ENCODE measurements at places on chromosomes 7 and 10.

DNA sequence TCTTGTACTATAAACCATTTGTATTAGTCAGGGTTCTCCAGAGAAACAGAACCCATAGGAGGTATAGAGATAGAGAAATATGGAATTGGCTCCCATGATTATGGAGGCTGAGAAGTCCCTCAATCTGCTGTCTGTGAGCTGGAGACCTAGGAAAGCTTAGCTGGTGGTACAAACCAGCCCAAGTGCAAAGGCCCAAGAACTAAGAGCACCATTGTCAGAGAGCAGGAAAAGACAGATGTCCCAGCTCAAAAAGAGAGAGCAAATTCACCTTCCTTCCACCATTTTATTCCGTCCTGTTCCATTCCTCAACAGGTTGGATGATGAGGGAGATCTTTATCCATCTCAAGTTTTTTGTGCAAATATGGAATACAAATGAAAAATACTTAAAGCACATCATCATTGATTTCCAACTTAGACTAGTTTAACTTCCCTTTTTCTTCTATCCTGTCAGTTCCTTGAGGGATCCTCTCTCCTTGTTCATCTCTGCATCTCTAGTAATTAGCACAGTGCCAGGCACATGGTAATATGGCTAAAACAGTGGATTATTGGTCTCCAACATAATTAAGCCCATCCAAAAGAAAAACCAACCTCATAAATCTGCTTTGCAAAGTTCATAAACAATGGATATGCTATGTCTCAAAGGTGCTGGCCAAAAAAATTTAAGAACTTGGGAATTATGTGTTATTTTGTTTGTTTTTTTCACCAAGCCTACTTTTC lies 83.1 kb upstream of the PIK3CG start:
- no peak for DNase-seq

DNA sequence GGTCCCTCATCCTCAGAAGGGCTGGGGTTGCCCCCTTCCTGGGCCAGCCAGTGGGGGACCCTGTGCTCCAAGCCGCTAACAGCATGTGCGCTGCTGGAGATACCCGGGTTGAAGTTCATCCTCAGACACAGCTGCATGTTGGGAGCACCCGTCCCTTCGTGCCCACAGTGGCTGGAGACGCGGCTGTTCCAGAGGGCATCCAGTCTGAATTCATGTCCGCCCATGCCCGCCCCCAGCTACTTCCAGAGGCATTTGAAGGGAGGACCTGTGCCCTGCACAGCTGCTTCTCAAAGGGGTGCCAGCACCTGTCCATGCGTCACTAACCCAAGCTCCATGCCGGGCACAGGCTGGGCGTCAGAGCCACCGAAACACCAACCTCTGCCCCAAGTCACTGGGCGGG lies 68.1 kb upstream of the ADGRA1 start:
- no peak for DNase-seq

DNA sequence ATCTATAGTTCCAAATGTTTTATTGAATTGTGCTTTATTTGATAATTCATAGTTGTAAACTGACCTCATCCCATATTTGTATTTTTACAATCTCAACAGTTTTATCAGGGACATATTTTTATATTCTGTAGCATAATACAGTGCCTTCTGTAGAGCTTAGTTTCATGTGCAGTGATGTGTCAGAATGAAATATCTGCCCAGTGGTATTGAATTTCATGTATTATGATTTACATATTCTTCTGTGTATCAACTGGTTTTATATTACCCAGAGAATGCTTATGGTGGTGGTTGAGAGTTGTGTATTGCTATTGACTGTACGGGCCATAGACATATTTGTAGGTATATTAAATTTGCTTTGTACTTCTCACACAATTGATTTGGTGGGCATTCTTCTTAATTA lies 89.9 kb downstream of the KAT6B start:
- DNase-seq = no peak

GRCh38 chr10:504121-504611 lies 185.3 kb downstream of the DIP2C start:
- no peak for DNase-seq

GRCh38 chr10:46550795-46551700 lies 5.4 kb downstream of the GPRIN2 start:
- DNase-seq = no peak

- no peak for DNase-seq
Observed at GRCh38 chr10:129545261-129545660, 78.2 kb downstream of the MGMT start.

DNA sequence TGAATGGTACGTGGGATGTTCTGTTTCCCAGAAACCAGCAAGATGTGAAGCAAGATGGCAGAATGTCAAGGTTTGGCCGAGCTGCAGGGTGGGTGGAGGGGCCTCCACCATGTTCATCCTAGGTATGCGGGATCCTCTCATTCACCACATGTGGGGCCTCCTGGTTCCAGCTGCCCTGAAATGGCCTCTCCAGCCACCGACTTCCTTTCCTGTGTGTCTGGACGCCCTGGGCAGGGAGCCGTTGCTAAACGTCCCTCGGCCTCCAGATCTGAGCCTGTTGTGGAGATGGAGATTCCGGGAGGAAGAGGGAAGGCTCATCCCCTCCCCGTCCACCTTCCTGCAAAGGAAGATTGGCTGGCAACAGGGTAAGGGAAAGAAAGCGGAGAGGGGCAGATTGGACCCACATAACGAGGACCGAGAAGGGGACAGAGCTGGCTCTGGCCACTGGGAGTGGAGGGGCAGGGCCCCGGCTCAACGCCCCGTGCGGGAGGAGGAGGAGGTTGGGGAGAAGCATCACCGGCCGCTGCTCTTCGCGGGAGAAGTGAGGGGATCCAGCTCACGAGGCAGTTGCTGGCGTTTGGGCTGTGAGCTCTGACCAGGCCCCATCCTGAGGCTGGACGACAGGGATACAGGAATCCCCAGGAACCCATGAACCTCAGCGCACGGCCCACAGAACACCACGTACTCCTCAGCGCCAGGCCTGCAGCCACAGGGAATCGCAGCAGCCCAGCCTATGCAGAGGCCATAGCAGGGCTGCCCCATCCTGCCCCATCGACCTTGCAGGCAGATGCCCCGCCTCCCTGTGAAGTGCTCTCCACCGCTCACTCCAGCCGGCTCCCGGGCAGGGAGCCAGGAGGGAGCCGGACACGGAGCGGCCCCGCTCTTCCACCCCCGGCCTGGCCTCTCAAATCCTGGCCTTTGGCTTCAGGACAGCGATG lies 98.3 kb downstream of the FOXL3 start:
- DNase-seq = no peak

- DNase-seq = no peak
Observed at GRCh38 chr10:115968236-115968635, 304.8 kb downstream of the GFRA1 start.

GRCh38 chr7:2181077-2181854 lies 51.5 kb downstream of the MAD1L1 start:
- DNase-seq = no peak

- DNase-seq = no peak
Observed at GRCh38 chr7:90312745-90313144, 8.4 kb downstream of the FAM237B start.

DNA sequence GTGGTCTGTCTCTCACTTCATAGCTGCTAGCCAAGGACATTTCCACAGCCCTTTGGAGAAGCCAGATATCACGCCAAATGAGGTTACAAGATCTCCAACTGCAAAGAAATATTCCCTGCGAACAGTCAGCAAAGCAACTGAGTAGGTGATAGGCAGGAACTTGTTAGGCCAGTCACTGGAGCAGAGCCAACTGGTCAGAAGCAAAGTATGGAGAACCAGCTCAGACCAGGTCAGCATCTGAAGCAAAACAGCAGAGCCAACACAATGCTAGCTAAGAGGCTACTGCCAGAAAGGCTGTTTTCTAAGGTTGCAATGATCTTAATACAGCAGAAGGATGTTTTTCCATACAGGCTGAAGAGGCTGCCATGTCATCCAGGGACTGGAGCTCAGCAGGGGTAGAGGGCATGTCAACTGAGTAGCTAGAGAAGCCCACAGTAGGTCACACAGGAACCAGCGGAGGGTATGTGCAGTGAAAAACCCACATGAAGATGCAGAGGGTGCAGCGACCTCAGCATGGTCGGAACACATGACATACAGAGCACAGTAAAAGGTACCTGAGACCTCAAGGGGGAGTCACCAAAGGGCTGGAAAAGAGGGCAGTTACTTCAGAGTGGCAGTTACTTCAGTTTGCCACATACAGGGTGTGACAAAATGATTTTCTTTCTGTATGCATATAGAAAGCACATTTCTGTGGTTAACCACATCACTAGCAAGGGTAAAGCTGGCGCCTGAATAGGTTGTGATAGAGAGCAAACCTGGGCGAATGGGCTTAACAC lies 8.9 kb downstream of the SEC31B start:
- DNase-seq = peak; percentile 68

DNA sequence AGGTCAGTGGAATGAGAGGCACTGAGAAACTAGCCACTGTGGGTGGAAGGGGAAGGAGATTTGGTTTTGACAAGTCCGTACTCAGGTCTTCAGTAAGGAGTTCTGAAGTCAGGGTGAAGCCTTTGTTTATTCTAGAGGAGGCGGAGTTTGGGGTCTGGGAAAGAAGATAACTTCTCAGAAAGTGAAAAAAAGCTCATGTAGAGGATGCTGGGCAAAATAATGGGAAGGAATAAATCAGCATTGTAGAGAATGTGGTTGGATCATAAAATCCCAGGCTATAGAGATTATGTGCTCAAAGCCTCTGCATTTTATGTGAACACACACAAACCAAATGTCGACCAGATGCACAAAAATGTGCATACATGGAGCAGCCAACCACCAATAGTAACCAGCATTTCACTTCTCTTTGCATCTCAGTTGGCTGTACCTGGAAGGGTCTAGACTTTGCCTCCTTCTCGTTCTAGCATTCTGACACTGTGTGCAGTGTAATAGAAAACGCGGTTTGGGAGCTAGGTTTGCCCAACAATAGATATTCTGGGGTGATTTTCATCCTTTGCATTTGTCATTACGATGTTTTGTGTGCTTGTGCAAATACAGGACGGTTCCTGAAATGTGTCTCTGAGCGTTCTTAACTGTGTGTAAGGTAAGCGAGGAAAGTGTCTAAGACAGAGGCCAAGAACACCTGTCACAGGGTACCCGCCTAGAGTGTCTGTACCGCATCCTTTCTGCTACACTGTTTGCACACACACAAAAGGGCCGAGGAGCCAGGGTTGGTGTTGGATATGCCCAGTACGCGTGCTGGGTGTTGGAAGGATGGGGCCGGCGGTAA lies 603 bp upstream of the HECW1 start:
- DNase-seq = no peak

DNA sequence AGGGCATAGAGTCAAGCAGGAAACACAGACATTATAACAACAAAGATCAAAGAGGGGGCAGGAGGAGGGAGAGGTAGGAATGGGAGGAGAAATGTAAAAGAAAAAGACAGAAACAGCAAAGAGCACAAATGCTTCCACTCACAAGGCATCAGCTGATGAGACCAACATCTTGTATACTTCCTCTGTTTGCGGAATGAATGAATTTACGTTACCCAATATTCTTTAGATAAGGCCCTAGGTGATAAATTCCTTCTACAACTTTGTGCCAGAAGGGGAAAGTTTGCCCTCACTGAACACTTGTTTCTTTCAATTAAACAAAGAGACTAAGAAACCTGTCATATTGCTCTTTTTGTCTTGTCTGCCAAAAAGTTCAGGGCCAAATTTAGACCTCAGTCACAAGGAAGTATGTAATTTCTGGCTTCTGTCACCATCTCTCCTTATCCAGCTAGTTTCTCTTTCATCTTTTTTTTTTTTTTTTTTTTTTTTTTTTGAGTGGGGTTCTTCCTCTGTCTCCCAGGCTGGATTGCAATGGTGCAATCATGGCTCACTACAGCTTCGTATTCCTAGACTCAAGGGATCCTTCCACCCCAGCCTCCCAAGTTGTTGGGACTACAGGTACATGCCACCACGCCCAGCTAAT lies 116.4 kb upstream of the NANOS1 start:
- DNase-seq = no peak

DNA sequence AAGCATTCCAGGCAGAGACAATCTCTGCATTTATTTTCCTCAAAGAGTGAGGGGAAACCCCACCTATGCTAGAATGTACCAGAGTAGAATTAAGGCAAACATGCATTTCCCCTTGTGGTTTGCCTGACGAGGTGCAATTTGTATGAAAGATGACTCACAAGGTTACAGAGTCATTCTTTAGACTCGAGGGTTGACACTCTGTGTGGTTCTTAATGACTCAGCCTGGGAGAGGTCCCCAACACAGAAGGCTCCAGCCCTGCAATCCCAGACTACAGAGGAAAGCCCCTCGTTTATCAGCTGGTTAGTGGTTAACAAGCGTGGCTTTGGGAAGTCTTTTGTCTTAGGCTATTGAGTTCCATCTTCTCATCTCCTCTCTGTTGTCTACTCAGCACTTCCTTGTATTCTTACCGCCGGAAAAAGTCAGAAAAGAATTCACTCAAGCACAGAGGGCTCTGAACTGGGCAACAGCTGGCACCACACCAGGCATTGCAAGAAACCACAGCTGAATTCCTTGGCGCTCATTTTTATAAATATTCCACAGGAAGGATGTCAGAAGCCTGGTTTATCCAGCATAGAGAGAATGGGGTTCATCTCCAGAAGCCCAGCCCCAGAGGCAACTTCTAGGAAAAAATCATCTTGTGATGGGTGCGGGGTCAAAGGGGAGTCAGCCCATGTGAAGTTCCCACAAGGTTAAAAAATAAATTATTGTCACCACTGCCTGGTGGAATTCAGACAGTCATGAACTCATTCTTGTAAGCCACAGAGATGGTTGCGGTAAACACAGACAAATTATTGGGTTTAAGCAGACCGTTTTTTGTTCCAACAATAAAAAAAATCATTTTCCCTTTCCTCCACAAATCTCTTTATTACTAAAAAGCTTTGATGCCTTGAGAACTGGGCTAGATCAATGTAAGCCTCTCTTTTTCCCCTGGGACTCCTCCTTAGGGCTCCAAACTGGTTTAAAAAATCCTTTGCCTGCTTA lies 24.5 kb upstream of the SVIL start:
- DNase-seq = peak; percentile 72

GRCh38 chr7:129677796-129678195 lies 66.3 kb downstream of the NRF1 start:
- no peak for DNase-seq

- peak; percentile 59 for DNase-seq
Observed at GRCh38 chr10:22666287-22667092, 47.9 kb downstream of the PIP4K2A start.

- no peak for DNase-seq
Observed at GRCh38 chr7:14858410-14858809, 44.1 kb downstream of the DGKB start.

DNA sequence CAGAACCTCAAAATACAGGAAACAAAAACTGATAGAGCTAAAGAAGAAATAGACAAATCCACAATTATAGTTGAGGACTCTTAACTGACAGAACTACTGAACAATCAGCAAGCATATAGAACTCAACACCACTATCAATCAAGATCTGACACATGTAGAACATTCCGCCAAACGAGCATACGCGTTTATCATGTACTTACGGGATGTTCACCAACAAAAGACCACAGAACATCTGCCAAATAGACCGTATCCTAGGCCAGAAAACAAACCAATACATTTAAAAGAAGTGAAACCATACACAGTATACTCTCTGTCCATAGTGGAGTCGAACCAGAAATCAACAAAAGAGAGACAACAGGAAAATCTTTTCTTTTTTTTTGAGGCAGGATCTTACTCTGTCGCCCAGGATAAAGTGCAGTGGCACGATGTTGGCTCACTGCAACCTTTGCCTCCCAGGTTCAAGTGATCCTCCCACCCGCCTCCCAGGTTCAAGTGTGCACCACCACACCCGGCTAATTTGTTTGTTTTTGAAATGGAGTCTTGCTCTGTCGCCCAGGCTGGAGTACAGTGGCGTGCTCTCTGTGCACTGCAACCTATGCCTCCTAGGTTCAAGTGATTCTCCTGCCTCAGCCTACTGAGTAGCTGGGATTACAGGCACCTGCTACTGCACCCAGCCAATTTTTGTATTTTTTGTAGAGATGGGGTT lies 5.1 kb downstream of the GNA12 start:
- DNase-seq = no peak

- DNase-seq = no peak
Observed at GRCh38 chr7:92415225-92415624, 32.1 kb upstream of the GATAD1 start.

Measured in activated CD4-positive, alpha-beta T cell treated with anti-CD3 and anti-CD28 coated beads for 4 hours (primary cell).